Stimulated activated CD4-positive, alpha-beta T cell treated with anti-CD3 and anti-CD28 coated beads, TNF-alpha, amount 100 ng/mL, for 1 hour (primary cell): ENCODE measurements at places on chromosomes 6 and 20.

DNA sequence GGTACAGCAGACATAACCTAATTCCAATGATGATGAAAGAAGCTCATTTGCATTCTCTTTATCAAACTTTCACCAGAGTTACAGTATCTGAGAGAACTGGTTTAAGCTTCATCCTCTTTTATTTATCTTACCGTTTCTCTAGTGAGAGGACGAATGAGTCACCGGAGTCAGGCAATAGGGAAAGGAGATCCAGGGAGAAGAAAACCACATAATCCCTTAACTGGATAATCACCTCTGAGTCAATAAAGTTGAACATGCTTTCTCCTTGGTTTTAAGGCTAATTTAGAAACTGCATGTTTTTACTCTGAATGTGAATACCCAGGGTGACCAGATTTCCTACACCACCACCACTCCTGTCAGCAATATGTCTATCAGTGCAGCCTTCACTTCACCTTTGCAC, 313.7 kb upstream of the TBX18 start:
- no peak for DNase-seq

GRCh38 chr6:43687079-43687436, 533 bp downstream of the MRPS18A start:
- no peak for DNase-seq

GRCh38 chr20:59331721-59332329, 31.4 kb downstream of the EDN3 start:
- DNase-seq, result no peak

DNA sequence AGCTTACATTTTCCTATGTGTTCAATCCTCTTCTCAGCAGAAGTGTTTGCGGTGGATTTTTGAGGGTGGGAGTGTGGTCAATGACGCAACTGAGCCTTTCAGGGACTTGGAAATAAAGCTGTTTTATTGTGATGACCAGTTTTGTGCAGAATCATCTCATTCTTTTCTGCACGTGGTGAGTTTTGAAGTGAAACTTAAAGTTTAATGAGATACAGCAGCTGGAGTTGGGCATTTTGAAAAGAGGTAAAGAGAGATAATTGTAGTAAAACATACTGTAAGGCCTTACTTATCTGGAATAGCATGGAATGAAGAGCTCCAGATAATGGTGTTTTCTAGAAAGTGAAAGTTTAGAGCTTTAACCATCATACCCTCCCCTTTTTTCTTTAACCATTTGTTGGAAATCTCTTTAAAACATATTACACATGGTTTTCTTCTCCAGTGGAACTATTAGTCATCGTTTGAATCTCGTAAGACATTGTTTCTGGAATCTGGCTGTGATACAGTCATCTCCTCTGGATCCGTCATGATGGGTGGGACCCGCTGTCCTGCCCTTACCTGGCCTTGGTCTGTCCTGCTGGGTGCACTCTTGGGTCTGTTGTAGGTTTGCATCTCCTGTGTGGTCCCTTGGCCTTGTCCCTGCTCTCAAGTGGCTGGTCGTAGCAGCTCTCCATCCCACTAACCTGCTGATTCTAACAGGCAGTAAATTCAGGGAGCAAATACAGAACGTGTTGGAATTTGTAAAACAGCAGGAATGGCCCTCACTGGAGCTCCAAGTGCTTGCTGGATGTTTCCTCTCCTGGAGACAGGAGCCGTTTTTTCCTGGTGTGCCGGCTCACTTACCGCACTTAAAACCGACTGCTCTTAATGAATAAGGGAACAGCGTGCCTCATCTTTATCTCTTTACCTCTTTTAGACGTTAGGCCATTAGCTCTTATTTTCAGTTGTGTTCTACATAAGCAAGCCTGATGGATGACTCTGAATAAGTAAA, 29.8 kb downstream of the UST start:
- DNase-seq, result no peak

- no peak for DNase-seq
These were observed 336.2 kb downstream of the FOXA2 start for GRCh38 chr20:22248051-22248667.

- DNase-seq, result no peak
These were observed 52.2 kb downstream of the GOPC start for GRCh38 chr6:117550078-117550600.

DNA sequence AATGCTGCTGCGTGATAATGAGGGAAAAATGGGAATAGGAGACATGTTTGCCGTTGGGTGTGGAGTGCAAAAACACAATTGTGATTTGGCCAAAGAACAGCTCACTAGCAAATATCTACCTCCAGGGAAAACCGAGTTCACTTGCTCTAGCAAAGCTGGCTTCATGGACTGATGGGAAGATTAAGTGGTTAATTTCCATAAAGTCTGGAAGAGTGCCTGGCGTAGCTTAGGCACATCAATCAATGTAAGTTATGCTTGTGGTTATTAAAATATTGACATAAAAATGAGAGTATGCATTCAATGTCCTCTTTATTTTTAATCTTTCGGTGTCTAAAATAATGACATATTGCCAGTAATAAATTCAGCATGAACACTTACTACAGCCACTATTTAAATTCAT, 267.5 kb downstream of the SMOC2 start:
- DNase-seq, result no peak

DNA sequence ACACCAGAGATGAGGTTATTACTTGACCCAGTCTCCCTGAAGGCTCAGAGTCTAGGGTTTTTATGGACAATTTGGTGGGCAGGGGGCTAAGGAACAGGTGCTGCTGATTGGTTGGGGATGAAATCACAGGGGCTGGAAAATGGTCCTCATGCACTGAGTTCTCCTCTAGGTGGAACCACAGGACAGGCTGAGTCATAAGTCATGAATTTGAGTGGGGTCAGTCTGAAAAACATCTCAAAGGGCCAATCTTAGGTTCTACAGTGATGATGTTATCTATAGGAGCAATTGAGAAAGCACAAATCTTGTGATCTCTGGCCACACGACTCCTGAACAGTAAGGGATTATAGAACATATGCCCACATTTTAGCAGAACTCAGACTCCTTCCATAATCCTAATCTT, 5.9 kb upstream of the MRS2 start:
- no peak for DNase-seq

- DNase-seq, result no peak
These were observed 79.7 kb downstream of the FGD2 start for GRCh38 chr6:37085198-37085597.

GRCh38 chr6:106110164-106110826, 24.2 kb downstream of the PRDM1 start:
- no peak for DNase-seq

- DNase-seq, result no peak
These were observed 2.3 kb downstream of the BMP6 start for GRCh38 chr6:7727946-7728854.

GRCh38 chr6:126199466-126199865, 140.4 kb upstream of the CENPW start:
- no peak for DNase-seq

DNA sequence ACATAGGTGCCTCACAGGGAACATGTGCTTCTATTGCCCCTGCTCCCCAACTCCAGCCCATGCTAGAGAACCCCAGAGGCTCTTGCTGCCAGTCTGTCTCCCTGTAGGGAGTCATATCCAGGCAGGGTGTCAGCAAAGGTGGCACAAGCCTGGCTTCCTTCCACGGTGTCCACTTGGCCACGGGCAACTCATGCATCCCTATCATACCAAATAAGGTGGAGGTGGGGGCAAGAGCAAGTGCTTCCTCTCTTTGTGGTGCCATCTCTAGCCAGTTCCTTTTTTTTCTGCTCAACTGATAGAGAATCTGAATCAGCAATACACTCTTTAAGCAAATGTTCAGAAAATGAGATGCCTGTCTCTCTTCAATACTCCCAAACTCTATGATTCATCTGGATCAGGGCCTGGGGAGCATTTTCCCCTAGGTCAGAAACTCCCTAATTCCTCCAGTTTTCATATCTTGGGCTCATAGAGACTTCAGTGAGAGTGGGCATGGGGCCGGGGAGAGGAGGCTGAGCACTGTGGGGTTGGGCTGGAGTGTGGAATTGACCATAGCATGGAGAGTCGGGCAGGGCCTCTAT, 105.1 kb upstream of the GPR6 start:
- DNase-seq, result no peak

DNA sequence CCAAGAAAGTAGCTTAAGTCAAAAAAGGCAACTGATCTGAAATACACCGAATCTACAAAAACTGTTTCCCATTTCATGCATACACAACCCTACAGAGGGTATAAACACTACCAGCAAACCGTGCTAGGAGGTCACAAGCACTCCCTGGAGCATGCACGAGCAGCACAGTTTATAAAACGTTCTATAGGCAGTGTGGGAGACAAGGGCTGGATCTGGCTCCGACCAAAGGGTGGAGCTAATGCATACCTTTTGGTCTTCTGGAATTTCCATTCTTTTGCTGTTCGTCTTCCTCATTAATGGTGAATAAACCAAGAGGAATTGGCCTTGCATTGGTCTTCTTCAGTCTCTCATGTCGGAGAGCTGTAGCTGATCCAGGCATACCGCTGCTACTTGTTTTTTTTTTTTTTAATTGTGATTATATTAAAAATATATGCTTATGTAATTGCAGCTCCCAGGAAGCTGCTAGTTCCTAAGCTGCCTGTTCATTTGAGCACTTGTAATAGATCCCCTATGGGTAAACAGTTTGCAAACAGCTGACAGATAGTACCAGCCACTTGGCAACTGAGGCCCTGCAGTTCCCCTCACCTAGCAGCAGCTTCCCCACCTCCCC, 24.5 kb downstream of the MAP7 start:
- DNase-seq, result no peak

DNA sequence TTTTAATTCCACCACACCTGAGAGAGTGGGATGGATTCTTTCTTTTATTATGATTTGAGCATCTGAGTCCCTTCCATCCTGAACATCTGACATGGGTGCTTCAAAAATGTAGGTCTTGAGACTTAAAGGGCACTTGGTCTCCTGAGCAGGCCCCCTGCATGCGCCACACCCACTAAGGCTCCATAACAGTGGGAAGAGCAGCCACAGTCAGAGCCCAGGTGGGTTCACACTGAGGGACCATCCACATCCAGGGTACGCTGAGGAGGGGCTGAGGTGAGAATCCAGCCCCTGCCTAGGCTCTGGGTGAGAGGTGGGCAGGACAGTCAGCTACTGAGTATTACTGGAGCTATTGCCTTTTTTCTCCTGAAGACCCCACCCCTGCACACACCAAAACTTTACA, 42.7 kb downstream of the HLA-A start:
- no peak for DNase-seq

DNA sequence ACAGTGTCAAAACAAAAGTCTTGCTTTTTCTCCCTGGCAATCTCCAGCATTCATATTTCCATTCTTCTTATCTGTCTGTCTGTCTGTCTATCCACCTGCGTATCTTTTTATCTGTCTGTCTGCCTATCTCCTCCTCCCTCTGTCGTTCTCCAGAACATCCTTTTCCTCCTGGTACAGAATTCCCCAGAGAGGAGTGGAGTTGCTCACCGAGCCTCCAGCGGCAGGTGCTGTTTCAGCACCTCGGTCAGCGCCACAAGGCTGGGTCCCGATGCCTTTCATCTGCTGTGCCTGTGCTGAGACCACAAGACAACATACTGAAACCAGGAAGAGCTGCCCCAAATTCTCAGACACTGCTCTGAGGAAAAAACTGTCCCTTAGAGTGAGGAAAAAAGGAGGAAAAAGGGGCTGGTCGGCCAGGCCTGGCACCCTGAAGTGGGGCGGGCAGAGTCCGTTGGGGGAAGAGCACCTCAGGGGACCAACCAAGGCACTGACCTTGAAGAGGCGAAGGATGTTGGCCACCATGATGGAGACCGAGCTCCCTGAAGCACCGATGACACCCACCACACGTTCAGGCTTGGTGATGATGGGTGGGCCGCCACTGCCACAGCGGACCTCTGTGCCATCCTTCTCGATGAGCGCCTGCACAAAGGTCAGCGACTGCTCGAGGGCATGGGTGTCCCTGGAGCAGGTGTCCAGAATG, 13.3 kb downstream of the GRM4 start:
- DNase-seq, result no peak

DNA sequence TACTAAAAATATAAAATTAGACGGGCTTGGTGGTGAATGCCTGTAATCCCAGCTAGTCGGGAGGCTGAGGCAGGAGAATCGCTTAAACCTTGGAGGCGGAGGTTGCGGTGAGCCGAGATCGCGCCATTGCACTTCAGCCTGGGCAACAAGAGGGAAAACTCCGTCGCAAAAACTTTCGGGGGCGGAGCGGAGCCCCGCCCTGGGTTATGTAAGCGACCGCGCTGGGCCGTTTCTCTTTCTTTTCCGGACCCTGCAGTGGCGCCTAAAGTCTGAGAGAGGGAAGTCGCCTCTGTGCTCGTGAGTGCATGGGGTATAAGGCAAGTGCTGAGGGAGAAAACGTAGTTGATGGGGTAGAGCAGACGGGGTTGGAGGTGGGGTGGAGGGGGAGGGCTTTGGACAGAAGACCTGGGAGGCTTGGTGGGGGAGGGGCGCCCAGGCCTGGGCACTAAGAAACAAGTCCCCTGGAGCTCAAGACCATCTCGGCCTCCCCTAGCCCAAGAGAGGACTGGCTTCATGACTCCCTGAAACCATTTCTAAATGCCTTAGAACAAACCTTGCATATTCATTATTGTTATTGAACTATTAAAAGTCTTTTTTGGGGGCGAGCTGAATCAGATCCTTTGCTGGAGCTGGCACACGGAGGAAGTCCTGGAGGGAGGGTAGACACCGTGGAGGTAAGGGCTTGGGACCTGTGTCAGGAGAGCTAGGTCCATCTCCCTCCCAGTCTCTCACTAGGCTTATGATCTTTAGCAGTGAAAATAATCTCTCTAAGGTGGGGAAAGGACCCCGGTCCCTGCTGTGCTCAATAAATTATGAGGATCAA, 2.7 kb upstream of the MICA start:
- DNase-seq, result peak; percentile 52

GRCh38 chr6:138863321-138863720, 67.4 kb downstream of the ECT2L start:
- DNase-seq, result no peak

- no peak for DNase-seq
These were observed 48.4 kb downstream of the RIOK1 start for GRCh38 chr6:7438011-7438410.

DNA sequence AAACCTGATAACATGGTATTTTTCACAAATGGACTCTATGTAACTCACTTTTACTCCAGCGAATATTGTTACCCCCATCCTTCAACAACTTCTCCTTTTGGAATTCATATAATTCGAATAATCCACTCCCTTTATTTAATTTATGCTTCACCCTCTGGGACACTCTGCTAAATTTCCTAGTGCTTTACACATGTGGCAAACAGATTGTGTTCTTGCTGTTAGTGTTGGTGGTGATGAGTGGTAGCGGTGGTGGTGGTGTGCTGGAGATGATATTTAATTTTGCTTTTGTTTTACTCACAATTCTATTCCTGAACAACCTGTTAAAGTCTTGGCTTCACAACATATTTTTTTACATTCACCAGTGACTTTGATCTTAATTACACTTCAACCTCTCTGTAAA, 32.8 kb downstream of the HTR1B start:
- DNase-seq, result no peak
